ENCODE measurements at places on chromosomes 11 and 22.

GRCh38 chr11:2664376-2664775 lies 35.4 kb downstream of the KCNQ1OT1 start:
- DNase-seq = peak; percentile 27

- DNase-seq = no peak
Measured at GRCh38 chr11:100876815-100877520, 189.9 kb downstream of the ARHGAP42 start.

- no peak for DNase-seq
Measured at GRCh38 chr11:70000228-70000627, 77.9 kb upstream of the ANO1 start.

DNA sequence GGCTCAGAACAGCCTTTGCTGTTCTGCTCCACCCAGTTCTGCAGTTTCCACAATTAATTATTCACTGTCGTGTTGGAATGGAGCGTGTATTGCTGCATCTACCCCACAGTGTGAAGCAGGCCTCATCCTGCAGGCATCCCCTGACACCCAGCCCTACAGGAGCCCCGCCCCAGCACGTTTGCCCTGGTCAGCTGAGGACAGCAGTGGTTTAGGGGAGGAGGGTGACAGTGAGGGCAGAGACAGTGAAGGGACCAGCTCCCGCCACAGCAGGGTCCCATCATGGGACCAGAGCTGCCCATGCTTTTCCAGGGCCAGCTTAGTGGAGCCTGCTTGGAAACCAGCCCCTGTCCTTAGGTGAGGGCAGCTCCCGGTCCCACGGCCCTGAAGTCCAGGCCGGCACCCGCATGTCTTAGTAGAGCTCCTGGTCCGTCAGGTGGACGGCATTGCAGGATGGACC lies 273.0 kb downstream of the TBC1D22A start:
- no peak for DNase-seq

GRCh38 chr11:6894097-6894496 lies 1.8 kb upstream of the OR2D2 start:
- peak; percentile 8 for DNase-seq

DNA sequence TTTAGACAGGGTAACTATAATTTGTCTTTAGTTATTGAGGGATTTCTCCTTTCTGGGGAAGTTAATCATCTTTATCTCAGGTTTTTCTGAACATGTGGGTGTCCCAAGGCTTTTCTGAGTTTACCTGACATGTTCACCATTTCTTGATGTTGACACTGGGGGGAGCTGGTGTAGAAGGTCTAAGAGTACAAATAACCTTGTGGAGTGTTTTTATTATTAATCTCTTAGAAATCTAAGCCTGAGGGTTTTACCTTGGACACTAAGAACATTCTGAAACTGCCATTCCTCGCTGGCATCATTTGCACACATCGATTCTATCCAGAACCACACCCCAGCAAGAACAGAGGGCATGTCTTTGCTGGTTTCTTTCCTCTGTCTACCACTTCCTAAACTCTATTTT lies 15.6 kb upstream of the C11orf91 start:
- no peak for DNase-seq

GRCh38 chr22:47000888-47001287 lies 238.4 kb downstream of the TBC1D22A start:
- no peak for DNase-seq

GRCh38 chr11:30568931-30569330 lies 17.2 kb downstream of the MPPED2 start:
- DNase-seq = no peak

- no peak for DNase-seq
Measured at GRCh38 chr11:14577835-14578529, 57.8 kb upstream of the PSMA1 start.

GRCh38 chr11:30016588-30017363 lies at the start of gene KCNA4:
Gene KCNA4 (minus strand): TSS chr11:30017030. CDS start chr11:30012678, 4,352 bp downstream.
- peak; percentile 92 for DNase-seq

- DNase-seq = no peak
Measured at GRCh38 chr11:121268581-121268980, 24.0 kb upstream of the SC5D start.

GRCh38 chr22:42978453-42979103 lies 36.4 kb downstream of the PACSIN2 start:
- no peak for DNase-seq

DNA sequence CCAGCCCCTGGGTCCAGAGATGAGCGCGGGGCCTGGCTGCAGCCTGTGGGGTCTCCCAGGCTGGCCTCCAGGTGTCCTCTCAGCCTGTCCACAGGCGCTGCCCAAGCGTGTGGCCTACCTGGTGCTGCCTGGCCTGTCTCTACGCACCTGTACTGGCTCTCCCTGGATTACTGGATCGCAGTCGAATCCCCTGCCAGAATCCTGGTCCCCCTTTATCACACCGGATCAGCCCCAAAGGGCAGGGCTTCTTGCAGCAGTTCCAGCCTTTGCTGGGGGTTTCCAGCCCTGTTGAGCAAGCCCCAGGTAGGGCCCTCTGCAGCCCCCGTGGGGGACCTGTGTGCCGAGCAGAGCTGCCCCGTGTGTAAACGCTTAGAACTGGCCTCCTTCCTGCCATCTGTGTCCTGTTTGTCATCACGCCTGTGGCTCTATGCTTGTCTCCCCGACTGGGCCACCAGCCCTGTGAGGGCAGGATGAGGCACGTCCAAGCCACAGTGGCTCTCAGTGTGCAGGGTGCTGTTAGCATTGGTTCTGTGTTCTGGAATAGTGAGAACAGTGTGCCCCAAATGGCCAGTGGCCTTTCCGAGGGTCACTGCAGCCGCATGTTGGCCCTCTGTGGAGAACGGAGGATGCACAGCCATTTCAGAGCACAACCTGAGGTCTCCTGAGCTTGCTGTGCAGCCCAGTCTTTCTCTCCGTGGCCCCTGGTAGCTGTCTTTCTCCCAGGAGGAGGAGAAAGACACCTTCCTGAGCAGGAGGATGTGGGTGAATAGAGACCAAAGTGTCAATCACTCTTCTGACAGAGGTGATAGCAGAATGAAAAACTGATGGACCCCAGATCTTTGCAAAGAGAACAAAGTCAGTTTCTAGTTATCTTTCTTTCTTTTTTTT lies 13.9 kb upstream of the TXNRD2 start:
- peak; percentile 33 for DNase-seq

DNA sequence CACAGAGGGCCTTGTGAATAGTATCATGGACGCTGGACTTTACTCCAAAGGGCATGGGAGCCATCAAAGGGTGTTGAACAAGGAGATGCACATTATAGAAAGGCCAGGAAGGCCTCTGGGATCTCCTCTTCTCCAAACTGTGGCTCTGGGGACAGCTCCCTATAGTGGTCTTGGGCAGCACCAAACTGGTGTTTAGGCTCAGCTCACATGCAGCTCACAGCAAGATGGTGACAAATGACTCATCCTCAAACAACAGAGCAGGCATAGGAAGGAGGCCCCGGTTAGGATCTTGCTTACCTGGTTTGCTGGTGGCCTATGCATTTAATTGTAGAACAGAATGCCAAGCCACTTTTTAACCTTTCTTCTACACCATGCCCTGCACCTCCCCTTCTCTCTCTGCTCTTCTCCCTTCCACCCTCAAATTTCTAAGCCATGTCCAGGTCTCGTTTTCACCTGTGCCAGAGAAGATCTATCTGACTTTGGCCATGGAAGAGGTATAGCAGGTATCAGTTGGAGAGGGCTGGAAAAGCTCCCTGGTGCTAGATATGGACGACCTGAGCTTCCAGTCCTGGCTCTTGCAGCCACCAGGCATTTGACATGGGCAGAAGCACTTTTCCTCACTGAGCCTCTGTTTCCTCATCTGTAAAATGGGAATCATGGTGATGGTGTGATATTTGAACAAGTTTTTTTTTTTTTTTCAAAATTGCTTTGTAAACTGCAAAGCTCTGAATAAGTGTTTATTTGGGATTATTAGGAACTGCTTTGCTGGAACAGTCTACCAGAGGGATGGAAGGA lies 14.4 kb upstream of the EHF start:
- DNase-seq = no peak

- DNase-seq = no peak
Measured at GRCh38 chr11:17531071-17531600, 13.1 kb downstream of the USH1C start.

DNA sequence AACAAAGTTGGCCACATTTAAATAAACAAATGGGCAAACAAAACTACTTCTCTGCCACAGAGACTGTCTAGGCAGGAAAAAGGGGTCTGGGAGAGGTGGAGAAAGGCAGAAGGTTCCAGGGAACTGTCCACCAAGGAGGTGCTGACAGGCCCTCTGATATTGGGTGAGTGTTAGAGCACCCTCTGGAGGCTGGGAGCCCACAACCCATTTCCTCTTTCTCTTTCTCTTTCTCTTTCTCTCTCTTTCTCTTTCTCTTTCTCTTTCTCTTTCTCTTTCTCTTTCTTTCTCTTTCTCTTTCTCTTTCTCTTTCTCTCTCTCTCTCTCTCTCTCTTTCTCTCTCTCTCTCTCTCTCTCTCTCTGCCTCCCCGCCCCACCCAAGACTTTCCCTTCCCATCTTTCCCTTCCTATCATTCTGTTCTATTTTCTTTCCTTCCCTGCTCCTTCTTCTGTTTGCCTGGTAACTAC lies 912.8 kb downstream of the DLG2 start:
- peak; percentile 52 for DNase-seq
